ENCODE measurements at places on chromosomes 4 and X. TPM values are rescaled to one million over a fixed set of nuclear protein-coding genes. Genes with fewer than 3 reads are reported as not detected.

GRCh38 chrX:136646602-136647239, 1.2 kb upstream of the CD40LG start:
- no peak overlapping the region for H3K4me3 ChIP-seq
- DNase-seq: no peak
- no peaks in the 10 kb centered on the region for H3K27me3 ChIP-seq
- peak overlapping the region; percentile 79 for H3K27ac ChIP-seq
- H3K36me3 ChIP-seq: peaks cover 14% of the 10 kb centered on the region

Gene NAP1L2
- 2.6 TPM for total RNA-seq

Gene ABCG2
- 0.65 TPM for total RNA-seq

GRCh38 chrX:155028129-155028528, 1.5 kb downstream of the FUNDC2 start:
- H3K27ac ChIP-seq: peak overlapping the region; percentile 94
- DNase-seq: no peak
- H3K27me3 ChIP-seq: no peaks in the 10 kb centered on the region
- H3K36me3 ChIP-seq: no peaks in the 10 kb centered on the region

Gene DOK7
- not detected for total RNA-seq
